ENCODE measurements at places on chromosomes 7 and 10. TPM values are rescaled to one million over a fixed set of nuclear protein-coding genes. Genes with fewer than 3 reads are reported as not detected.

The FAM25G gene
- total RNA-seq: not detected

The ZNF775 gene
- total RNA-seq: 7.0 TPM

The PTPRZ1 gene
- under 0.01 TPM for total RNA-seq

The DENND2A gene
- under 0.01 TPM for total RNA-seq

The STEAP1B gene
- 25.3 TPM for total RNA-seq

The SCD gene
- total RNA-seq: 64.3 TPM

The NOS3 gene
- total RNA-seq: 20.9 TPM

The OR2A1 gene
- total RNA-seq: not detected

The KLLN gene
- total RNA-seq: 0.16 TPM

The ZNF33A gene
- total RNA-seq: 24.0 TPM

The CAMK2B gene
- under 0.01 TPM for total RNA-seq

The GIMAP5 gene
- 150 TPM for total RNA-seq

The POMZP3 gene
- 6.0 TPM for total RNA-seq

The PON1 gene
- under 0.01 TPM for total RNA-seq

The GPC2 gene
- 1.3 TPM for total RNA-seq

The MMRN2 gene
- 292 TPM for total RNA-seq

The ASIC3 gene
- 0.16 TPM for total RNA-seq

The SPACDR gene
- 0.32 TPM for total RNA-seq

The SPDYE8 gene
- not detected for total RNA-seq

The CHST15 gene
- 24.1 TPM for total RNA-seq

The FBXW4 gene
- 33.2 TPM for total RNA-seq

The BTBD16 gene
- not detected for total RNA-seq

The FUOM gene
- 18.1 TPM for total RNA-seq

The ATP6V0A4 gene
- total RNA-seq: 0.06 TPM

The CALML5 gene
- total RNA-seq: not detected

The AKR1B15 gene
- not detected for total RNA-seq

The CCDC136 gene
- total RNA-seq: 0.49 TPM

The SEMA4G gene
- 1.8 TPM for total RNA-seq

The CDK1 gene
- 33.7 TPM for total RNA-seq

The BTAF1 gene
- total RNA-seq: 22.8 TPM

The SND1 gene
- 129 TPM for total RNA-seq

The ELOVL3 gene
- not detected for total RNA-seq

The STEAP1 gene
- total RNA-seq: 7.4 TPM

The GDF2 gene
- total RNA-seq: not detected

The GPR22 gene
- total RNA-seq: not detected

The CCNY gene
- total RNA-seq: 69.5 TPM

The TRIL gene
- total RNA-seq: 32.7 TPM

The MSMB gene
- not detected for total RNA-seq

The AGBL3 gene
- 1.6 TPM for total RNA-seq

The SVOPL gene
- not detected for total RNA-seq

The HOGA1 gene
- total RNA-seq: 0.16 TPM
